ENCODE measurements at places on chromosomes 3 and 15. TPM values are rescaled to one million over a fixed set of nuclear protein-coding genes. Genes with fewer than 3 reads are reported as not detected.

Gene UBA3
- 75.3 TPM for total RNA-seq

Gene SENP7
- 57.4 TPM for total RNA-seq

Gene PIERCE2
- total RNA-seq, result not detected

Gene SI
- total RNA-seq, result not detected

Gene RBP2
- not detected for total RNA-seq

Gene KLHL6
- 4.2 TPM for total RNA-seq

Gene ERICH6
- total RNA-seq, result not detected

Gene KNG1
- total RNA-seq, result not detected

Gene SCN10A
- total RNA-seq, result not detected

Gene TERC
- 179 TPM for total RNA-seq

Gene SCAMP5
- 0.62 TPM for total RNA-seq

Gene C2CD4B
- 20.2 TPM for total RNA-seq

Gene CHSY1
- 41.7 TPM for total RNA-seq

Gene RLBP1
- not detected for total RNA-seq

Gene CMTM8
- 3.4 TPM for total RNA-seq

Gene CLDN16
- total RNA-seq, result not detected

Gene ATG3
- 43.6 TPM for total RNA-seq

Gene RTP3
- total RNA-seq, result not detected

Gene KIF23
- total RNA-seq, result 19.5 TPM

Gene IL5RA
- total RNA-seq, result 0.31 TPM

Gene LMLN
- total RNA-seq, result 9.2 TPM

Gene TMEM266
- total RNA-seq, result not detected

Gene PRKCD
- 10.3 TPM for total RNA-seq

Gene ACSBG1
- total RNA-seq, result 1.5 TPM

Gene DPPA2
- not detected for total RNA-seq

Gene TRPM1
- not detected for total RNA-seq

Gene BCL2A1
- 8.1 TPM for total RNA-seq

Gene RASGRP1
- 2.1 TPM for total RNA-seq
